ENCODE measurements at places on chromosomes 4 and X. TPM values are rescaled to one million over a fixed set of nuclear protein-coding genes. Genes with fewer than 3 reads are reported as not detected.
A peak's percentile ranks its signal among the peaks of the same experiment; 100 is the strongest.

IL13RA2 gene
- not detected for total RNA-seq

TRIM61 gene
- 0.87 TPM for total RNA-seq

NHS gene
- total RNA-seq, result not detected

FGFR3 gene
- total RNA-seq, result 60.4 TPM

SAGE1 gene
- total RNA-seq, result 22.9 TPM

RXFP1 gene
- total RNA-seq, result not detected

SPANXA1 gene
- not detected for total RNA-seq

GRCh38 chr4:64539234-64539849 lies 130.1 kb upstream of the TECRL start:
- DNase-seq, result peak; percentile 61

DNA sequence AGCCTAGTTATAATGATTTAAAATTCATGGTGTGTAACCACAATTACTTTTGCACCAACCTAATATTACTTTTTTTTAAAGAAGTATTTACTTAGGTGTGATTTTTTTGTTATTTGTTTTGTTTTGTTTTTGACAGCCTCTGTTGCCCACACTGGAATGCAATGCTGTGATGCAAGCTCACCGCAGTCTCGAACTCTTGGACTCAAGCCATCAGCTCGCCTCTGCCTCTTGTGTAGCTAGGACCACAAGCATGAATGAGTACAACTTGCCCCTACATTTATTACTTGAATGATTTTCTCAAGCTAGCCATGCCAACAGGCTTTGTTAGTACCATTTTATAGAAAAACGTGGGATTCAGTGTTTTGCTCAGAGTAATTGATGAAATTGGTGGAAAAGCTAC lies 488.8 kb upstream of the CPEB2 start:
- DNase-seq, result no peak

DNA sequence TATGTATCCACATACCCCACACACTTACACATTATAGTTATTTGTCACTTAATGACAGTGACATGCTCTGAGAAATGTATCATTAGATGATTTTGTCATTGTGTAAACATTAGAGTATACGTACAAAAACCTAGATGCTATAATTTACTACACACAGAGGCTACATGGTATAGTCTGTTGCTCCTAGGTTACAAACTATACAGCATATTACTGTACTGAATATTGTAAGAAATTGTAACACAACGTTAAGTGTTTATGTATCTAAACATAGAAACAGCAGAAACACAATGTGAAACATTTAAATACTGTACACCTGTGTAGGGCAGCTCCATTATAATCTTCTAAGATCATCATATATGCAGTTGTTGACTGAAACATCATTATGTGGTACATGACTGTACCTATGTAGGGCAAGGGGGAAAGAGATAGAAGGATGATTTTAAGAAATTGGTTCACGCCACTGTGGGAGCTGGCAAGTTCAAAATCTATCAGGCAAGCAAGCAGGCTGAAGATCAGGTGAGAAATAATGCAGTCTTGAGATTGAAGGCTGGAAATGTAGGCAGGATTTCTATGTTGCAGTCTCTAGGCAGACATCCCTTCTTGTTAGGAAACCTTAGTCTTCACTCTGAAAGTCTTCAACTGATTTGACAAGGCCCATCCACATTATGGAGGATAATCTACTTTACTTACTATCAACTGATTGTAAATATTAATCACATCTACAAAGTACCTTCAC lies 78.0 kb upstream of the CPEB2 start:
- no peak for DNase-seq

DNA sequence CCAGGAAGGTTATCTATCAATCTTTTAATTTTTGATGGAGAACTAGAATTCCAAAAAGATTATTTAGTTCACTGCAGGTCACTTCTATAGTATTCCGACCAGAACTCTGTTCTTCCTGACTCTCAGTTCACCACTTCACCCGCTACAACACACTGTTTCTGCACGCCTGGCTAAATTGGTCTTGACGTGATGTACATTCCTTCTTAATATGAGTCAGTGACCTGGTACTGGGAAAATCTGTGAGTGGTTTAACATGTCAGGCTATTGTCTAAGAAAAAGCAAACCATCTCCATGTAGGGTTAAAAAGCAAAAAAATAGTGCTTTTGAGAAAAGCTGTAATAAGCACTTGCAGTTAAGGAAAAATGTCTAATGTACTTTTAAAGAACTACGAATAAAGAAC lies 120.4 kb downstream of the NDST3 start:
- no peak for DNase-seq

- no peak for DNase-seq
Measured at GRCh38 chr4:183599284-183599683, 59.7 kb downstream of the RWDD4 start.

DNA sequence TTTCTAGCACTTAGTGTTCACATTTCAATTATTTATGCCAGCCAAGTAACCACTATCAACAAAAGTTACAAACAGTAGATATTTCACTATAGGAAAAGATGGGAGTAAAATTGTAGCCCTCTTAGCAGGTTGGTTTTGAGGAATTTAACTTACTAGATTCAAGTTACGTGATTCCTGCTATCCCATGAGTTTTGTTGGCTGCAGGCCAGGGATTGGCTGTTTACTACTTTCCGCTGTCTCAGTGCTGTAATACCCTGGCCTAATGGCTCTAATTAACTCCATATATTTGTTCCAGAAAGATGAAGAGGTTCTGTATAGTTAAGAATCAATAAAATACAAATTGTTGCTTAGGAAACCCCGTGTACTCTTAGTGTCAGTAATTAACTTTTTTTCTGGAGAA lies 55.5 kb upstream of the MAGED1 start:
- no peak for DNase-seq

DNA sequence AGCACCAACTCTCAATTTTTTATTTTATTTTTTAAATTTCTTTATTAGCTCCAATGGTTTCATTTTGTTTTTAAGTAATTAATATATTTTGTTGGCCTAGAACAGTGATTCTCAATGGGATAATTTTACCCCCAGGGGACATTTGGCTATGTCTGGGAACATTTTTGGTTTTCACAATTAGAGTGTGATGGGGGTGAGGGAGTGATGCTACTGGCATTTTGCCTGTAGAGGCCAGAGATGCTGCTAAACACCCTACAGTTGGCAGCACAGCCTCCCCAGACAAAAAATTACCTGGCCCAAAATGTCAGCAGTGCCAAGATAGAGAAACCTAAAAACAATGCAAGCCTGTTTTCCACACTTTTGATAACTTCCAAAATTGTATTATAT lies 64.6 kb downstream of the HHIP start:
- no peak for DNase-seq

- DNase-seq, result no peak
Measured at GRCh38 chr4:110795971-110796370, 173.1 kb upstream of the PITX2 start.

DNA sequence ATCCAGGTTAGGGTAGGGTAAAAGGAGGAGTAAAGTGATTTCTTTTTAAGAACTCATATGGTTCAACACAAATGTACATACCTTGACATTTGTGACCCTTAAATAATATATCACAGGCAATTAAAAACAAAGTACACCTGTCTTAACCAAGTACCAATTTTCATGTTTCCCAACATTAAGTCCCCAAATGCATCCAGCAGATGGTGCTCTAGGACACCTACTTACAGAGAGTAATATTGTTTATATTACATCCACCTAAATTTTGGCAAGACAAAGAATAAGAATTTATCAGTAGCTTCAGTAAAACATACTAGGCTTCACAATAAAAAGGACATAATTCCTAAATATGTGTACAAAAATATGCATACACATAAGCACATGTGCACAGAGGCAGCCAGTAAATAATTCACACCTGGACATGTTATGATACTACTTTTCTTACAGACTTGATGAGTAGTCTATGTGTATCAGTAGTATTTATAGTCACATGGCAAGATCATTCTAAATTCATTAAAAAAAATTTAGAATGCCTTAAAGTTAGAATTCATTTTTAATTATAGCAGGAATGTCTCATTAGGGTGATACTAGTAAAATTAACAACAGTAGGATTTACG lies 219.7 kb downstream of the DCLK2 start:
- peak; percentile 25 for DNase-seq

GRCh38 chrX:110491846-110492620 lies 133.4 kb downstream of the RTL9 start:
- no peak for DNase-seq

DNA sequence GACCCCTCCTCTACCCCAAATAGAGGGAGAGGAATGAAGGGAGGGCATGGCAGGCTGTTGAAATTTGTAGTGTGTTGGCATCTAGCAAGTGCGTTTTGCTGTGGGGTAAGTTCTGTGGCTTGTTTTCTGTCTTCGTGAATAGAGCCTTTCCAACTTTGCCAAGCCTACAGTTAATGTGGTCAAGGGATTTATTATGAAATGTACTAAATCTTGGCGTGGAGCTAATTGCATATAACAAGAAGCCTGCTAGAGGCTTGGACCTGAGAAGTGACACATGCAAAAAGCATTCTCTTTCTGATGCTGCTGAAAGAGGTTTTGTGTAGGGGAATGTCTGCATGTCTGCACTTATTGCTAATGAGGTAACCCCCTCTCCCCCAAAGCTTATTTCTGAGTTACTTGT lies 132.2 kb downstream of the BMPR1B start:
- no peak for DNase-seq

GRCh38 chrX:140053846-140054245 lies 88.5 kb upstream of the CXorf66 start:
- DNase-seq, result no peak

GRCh38 chr4:71261633-71262121 lies 77.1 kb upstream of the SLC4A4 start:
- DNase-seq, result no peak

GRCh38 chrX:23890933-23891332 lies 16.8 kb downstream of the APOO start:
- no peak for DNase-seq

DNA sequence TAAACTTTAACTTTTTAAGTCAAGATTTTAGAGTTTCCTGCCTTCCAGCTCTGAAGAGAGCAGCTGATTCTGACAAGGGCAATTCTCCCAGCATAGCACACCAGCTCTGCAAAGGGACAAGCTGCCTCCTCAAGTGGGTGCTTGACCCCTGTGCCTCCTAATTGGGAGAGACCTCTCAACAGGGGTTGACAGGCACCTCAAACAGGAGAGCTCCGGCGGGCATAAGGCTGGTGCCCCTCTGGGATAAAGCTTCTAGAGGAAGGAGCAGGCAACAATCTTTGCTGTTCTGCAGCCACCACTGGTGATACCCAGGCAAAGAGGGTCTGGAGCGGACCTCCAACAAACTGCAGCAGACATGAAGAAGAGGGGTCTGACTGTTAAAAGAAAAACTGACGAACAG lies 872.9 kb upstream of the PCDH10 start:
- DNase-seq, result no peak

DNA sequence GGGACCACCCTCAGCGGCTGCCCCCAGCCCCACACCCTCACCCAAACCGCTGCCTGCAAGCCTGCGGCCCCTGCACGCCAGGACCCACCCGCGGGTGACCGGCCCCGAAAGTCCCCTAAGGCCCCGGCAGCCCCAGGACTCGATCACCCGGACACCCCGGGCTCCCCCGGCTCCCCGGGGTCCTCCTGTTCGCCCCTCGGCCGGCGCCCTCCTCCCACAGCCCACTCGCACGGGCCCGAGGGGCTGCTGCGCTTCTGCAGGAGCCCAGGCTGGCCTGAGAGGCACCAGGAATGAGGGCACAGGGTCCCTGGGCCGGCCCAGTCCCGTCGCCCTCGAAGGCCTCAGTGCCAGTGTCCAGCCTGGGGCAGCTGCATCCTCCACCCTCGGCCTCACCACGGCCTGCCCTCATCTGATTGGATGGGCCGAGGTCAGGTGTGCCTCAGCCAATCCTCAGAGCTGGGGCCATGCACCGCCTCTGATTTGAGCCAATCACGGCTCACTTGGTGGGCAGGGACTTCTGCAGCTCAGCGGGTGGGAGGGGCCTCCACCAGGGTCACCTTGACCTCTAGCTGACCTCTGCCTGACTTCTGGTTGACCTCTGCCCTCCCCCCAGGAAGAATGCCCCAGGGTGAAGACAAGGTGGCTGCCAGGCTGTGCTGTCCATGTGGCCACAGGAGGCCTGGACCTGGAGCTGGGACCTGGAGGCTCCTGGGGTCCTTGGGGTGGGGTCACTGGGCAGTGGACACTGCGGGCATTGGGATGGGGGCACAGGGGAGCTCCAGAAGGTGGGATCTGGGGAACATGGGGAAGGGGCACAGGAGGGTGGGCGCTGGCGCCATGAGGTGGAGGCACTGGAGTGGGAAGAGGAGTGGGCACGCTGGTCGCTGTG lies 97.6 kb upstream of the NKX1-1 start:
- DNase-seq, result peak; percentile 14

DNA sequence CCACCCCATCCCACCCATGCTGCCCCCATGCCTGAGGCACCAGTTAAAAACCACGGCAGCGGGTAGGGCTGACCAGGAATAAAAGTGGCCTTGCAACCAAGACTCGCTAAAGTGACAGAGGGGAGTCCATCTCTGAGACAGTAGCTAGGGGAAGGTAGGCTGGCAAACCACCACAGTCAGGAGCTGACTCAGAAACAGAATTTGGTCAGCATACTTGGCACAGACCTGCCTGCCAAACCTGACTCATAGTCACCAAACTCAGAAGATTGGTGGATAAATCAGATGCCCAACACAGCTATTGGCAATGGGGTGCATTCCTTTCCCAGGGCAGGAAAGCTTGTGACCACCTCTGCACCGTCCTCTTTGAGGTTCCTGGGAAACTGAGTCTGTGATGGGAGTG lies 193.8 kb downstream of the BCOR start:
- no peak for DNase-seq

DNA sequence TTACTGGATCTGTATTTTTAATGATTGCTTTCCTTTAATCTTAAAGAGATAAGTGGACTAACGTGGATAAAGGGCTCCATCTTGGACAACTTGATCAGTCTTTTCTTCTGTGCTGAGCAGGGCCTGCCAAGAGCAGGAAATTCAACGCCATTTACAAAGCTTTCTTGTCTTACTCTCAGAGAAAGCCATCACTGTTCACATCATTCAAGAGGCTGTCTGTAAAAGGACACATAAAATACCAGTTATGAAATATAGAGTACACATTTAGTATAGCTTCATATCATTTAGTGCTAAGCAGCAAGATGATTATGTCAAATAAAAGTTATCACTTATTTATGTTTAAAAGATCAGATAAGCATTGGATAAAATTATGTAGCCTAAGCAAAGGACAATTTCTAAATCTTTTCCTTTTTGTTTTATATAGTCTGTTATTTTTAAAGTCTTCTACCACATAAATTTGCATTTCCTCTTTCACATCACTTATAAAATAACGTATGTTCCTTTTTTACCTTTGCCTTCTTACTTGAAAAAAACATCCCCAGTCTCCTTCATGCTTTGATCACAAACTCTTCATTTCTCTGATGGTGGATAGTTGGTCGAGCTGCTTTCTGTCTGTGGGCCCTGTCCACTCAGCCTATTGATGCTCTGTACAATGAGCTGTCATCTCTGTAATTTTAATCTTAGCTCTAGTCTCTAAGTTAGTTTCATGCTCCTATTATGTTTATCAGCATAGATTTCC lies 2.1 kb upstream of the CCNG2 start:
- DNase-seq, result no peak
